ENCODE measurements at places on chromosomes 11 and 22. TPM values are rescaled to one million over a fixed set of nuclear protein-coding genes. Genes with fewer than 3 reads are reported as not detected.

ISX gene
- not detected for total RNA-seq

XKR3 gene
- not detected for total RNA-seq

APOL1 gene
- total RNA-seq = 58.3 TPM

ANO5 gene
- 0.44 TPM for total RNA-seq

ANAPC15 gene
- total RNA-seq = 22.1 TPM

MFNG gene
- total RNA-seq = 82.4 TPM

GRIA4 gene
- not detected for total RNA-seq
